ENCODE measurements at places on chromosomes 13 and 19.
A peak's percentile ranks its signal among the peaks of the same experiment; 100 is the strongest.

- DNase-seq: peak; percentile 37
Observed at GRCh38 chr13:93226623-93227279, at the start of gene GPC6. Gene GPC6 (plus strand): TSS chr13:93226807.

DNA sequence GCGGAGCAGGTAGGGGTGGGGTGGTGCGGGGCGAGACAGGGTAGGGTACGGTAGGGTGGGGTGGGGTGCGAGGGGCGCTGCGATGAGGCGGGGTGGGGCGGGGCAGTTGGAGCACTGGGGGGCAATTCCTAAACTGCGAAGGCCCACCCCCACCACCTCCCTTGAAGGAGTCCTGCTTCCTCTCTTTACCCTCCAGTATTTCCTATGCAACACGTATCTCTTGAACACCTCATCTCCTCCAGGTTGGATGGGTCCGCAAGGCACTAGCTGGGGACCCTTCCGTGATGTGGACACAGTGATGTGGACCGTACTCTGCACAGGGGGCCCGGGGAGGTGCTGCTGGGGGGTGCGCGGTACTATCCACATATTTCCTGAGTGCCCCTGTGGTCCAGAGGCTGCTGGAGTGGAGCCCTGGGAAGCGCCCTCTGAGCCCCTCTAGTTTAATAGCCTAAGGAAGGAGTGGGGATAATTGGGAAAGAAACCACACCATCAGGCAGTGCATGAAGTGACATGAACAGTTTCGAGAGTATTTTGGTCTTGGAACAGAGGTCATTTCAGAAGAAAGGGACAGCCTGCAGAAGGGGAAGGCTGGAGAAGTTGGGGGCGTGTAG, 1.1 kb downstream of the IL17D start:
- DNase-seq: peak; percentile 47

DNA sequence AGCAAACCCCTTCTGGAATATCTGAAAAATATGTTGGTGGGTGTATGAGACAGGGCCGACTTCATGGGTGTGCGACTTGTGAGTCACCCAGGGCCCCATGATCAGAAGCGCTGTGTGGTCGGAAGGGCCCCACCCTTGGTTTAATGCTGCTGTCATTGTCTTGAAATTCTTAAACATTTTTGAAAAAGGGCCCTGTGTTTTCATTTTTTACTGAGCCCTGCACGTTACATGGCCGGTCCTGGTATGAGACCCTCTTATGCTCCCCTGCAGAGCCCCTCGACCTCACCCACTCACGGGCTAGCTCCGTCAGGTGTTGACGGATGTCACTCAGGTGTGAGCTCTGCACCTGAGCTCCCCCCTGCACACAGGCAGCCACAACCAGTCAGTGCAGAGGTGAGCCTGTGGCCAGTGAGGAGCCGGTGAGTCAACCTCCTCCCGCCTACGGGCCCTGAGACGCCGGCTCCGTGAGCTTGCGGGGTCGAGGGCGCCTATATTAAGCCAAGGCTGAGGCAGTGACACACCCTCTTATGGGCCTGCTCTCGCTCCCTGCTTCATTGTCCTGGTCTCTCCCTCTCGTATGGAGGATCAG, 27.7 kb downstream of the GADD45B start:
- no peak for DNase-seq

DNA sequence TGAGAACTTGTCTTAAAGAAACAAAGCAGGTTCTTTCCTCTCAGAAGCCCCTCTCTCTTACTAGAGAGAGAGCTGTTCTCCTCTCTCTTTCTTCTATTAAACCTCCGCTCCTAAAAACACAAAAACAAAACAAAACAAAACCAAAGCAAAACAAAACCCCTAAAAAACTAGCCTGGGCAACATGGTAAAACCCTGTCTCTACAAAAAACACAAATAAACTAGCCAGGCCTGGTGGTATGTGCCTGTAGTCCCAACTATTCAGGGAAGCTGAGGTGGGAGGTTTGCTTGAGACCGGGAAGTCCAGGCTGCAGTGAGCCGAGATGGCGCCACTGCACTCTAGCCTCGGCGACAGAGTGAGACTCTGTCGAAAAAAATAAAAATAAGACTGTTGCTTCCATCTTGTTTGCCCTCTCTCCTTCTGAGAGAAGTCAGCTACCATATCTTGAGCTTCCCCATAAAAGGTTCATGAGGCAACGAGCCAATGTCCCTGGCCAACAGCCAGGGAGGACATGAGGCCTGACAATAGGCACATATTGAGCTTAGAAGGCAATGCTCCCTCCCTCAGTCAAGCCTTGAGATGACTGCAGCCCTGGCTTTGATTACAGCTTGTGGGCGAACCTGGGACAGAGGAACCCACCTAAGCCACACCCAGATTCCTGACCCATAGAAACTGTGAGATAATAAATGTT, 17.5 kb upstream of the FLT3 start:
- no peak for DNase-seq

DNA sequence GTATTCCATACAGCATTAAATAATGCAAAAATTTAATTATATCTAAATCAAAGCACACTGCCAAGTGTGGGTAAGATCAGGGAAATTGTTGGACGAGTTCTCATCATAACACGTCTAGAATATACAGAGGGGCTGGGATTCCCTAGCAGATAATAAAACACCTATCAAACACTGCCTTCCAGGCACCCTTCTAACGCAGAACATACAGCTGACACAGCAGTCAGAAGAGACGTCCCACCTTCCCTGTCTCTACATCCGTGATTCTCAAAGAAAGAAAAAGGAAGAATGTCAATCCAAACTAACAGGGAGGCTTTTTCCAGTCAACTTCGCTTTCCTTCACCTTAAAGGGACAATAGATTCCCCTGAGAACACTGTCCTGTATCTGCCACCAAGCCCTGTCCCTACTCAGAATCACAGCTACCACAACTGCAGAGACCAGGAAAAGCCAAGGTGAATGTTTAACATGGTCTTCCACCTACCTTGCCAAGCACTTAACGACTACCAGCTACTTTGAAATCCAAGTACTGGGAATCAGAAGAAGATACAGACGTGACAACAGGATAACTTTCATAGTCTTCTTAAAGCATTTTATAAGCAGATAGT, 38.5 kb downstream of the TBC1D4 start:
- DNase-seq: no peak

GRCh38 chr13:24306632-24307031, 2.7 kb upstream of the C1QTNF9 start:
- no peak for DNase-seq

GRCh38 chr19:16319481-16319880, 5.1 kb upstream of the KLF2 start:
- no peak for DNase-seq

DNA sequence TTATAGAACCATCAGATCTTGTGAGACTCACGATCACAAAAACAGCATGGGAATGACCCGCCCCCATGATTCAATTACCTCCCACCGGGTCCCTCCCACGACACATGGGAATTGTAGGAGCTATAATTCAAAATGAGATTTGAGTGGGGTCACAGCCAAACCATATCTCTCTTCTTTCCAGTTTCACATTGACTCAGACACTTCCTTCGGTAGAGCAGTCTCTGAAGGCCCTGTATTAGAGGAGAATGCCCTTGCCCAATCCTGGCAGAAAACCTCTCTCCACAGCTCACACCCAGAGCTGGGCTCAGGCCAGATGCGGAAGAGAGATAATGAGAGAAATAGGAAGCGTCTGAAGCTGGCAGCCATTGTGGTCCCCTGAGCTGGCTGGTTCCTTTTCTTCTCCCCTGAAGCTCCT, 72.4 kb upstream of the CLDN10 start:
- DNase-seq: no peak

DNA sequence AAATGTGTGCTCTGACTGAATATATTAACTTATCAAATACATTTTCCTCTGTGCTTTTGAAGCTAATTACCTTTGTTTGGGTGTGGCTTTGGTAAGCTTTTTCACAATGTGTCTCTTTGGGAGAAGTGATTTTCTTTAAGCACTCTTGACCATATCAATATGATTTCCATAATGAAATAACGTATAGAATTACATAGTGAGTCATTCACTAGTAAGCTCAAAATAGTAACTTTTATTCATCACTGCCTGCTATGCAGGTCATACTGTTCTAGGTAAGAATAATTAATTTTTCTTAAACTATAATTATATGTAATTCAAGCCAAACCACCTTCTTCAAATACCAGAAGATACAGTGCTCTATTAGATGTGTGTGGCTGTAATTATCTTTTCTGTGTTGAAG, 480.7 kb downstream of the MYO16 start:
- DNase-seq: no peak
